ENCODE measurements at places on chromosomes 13 and 19. TPM values are rescaled to one million over a fixed set of nuclear protein-coding genes. Genes with fewer than 3 reads are reported as not detected.
A peak's percentile ranks its signal among the peaks of the same experiment; 100 is the strongest.

DNA sequence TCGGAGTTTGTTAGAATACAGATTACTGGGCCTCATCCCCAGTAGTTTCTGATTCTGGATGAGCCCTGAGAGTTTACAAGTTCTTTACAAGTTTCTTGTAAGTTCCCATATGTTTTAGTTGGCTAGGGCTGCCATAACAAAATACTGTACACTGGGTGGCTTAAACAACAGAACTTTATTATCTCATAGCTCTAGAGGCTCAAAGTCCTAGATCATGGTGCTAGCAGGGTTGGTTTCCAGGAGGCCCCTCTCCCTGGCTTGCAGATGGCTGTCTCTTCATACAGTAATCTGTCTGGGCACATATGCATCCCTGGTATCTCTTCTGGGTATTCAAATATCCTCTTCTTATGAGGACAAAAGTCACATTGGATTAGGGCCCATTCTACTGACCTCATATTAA lies 167.2 kb downstream of the KLF5 start:
- no peak for DNase-seq

GRCh38 chr19:36488846-36489117 lies 579 bp downstream of the ZNF566 start:
- no peak for DNase-seq

GRCh38 chr19:5718579-5719273 lies 1.2 kb downstream of the LONP1 start:
- DNase-seq: no peak

GRCh38 chr13:26819046-26819445 lies 58.5 kb upstream of the GPR12 start:
- DNase-seq: no peak

GRCh38 chr19:35438096-35438495 lies 10.0 kb upstream of the FFAR2 start:
- DNase-seq: no peak

DNA sequence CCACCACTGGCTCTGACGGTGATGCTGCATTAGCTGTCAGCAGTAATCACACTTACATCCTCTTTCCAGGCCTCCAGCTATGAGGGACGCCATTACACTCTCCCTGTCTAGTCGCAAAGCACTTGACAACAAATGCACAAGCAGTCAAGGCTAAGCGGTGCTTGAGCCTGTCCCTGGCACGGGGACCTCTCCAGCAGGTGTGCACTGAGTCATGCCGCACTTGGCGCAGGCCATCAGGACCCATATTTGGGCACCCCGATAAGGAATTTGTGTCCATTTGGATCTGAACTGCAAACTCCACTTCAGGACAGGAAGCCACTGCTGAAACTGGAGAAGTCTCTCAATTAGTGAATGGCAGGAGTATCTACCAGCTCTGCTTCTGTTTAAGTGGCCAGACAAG lies 301.9 kb upstream of the OBI1 start:
- DNase-seq: no peak

The TUBA3C gene
- not detected for total RNA-seq

GRCh38 chr13:29489650-29490560 lies 105.6 kb downstream of the SLC7A1 start:
- DNase-seq: no peak

The IGFLR1 gene
- total RNA-seq: 22.3 TPM

DNA sequence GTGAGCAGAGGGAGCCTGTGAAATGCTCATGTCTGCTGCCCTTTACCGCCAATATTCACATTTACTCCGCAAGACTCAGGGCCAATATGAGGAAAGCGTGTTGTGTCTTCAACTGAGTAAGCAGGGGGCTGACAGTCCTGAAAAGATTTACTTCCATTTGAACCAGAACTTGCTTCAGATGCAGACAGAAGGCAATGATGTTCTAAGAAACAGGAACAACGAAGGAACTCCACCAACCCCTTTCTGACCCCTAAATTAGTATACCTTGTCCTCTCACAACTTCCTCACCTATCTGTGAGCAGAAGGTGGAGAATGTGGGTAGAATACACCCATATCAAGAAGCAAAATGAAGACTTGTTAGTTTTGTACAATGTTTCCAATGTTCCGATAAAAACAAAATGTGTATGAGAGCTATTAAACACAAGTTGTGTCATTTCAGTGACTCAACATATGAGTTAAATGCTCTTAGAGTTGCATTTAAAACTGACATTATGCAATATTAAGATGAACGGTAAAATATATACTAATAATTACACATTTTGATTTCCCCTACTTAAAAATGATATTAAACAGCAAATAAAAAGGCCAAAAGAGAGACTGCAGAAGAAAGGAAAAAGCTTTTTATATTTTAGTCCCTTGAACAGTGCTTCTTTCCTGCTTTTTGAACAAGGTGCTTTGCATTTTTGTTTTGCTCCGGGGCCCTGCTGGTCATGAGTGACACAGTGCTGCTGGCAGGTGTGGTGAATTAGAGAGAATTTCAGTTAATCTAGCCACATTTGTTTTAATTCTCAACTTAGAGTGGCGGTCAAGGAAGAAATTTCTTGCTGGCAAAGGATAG lies 16.0 kb downstream of the TMEM272 start:
- DNase-seq: no peak

The LCP1 gene
- total RNA-seq: 73.5 TPM

DNA sequence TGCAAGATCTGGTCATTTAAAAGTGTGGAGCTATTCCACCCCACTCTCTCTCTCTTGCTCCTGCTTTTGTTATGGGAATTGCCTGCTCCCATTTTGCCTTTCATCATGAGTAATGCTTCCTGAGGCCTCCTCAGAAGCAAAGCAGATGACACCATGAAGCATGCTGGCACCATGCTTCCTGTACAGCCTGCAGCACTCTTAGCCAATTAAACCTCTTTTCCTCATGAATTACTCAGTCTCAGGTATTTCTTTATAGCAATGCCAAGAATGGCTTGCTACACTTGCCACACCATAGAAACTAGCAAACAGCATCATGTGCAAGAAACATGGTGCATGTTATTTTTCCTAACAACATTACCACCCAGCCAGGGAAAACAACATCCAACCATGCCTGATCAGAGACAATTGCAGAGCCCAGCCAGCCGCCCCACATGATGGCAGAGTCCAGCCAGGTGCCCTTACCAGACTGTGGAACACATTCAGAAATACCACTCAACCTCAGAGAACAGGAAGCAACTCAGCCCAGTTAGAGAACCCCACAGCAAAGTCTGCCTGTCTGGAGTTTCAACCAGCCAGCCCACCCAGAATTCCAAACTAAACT lies 36.9 kb downstream of the SYDE1 start:
- DNase-seq: no peak

- DNase-seq: no peak
These were observed 140.1 kb downstream of the ZDHHC20 start for GRCh38 chr13:21318891-21319532.

- DNase-seq: no peak
These were observed 537.4 kb downstream of the SLITRK6 start for GRCh38 chr13:85261757-85262346.

DNA sequence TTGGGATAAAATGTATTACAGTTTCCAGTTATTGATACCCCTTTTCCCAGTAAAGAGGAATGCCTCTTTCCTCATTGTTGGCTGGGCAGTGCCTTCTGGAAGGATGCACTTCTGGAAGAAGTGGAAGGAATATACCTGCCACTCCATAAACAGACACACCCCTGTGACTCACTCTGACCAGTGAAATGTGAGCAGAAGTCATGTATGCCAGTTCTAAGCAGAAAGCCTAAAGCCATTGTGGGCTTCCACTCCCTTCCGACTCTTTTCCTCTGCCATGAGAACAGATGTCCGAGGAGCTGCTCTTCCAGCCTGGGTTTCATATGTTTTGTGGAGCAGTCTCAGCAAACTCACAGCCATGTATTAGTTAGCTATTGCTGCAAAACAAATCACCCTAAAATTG lies 166.1 kb upstream of the SERP2 start:
- no peak for DNase-seq

DNA sequence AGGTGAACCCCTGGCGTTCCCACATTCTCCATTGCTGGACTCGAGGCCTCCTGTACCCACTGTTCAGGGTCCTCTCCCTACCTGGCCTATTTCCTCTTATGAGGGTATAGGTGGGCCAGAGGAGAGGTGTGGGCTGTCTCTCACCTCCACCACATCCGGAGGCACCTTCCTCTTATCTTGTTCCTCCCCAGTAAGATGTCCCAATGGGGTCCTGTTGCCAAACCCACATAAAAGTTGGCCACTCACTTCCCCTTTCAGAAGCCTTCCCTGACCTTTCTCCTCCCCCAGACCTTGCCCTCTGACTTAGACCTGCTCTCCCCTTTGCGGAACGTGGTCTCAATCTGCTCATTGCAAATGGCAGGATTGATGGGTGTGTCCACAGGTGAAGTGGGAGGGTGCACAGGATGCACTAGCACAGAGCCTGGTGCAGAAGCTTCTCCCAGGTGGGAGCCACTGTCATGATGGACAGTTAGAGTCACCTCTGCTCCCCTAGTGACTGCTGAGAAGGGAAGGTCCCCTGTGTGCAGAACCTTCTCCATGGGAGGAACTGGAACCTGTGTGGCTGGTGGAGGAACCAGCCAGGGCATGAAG lies 1.3 kb downstream of the CYP4F3 start:
- no peak for DNase-seq

- DNase-seq: no peak
These were observed 1.4 kb upstream of the PHLDB3 start for GRCh38 chr19:43505941-43506340.

The SYNGR4 gene
- total RNA-seq: not detected

- DNase-seq: no peak
These were observed 498.9 kb downstream of the KLF12 start for GRCh38 chr13:73635166-73635787.

The TPTE2 gene
- 0.16 TPM for total RNA-seq

DNA sequence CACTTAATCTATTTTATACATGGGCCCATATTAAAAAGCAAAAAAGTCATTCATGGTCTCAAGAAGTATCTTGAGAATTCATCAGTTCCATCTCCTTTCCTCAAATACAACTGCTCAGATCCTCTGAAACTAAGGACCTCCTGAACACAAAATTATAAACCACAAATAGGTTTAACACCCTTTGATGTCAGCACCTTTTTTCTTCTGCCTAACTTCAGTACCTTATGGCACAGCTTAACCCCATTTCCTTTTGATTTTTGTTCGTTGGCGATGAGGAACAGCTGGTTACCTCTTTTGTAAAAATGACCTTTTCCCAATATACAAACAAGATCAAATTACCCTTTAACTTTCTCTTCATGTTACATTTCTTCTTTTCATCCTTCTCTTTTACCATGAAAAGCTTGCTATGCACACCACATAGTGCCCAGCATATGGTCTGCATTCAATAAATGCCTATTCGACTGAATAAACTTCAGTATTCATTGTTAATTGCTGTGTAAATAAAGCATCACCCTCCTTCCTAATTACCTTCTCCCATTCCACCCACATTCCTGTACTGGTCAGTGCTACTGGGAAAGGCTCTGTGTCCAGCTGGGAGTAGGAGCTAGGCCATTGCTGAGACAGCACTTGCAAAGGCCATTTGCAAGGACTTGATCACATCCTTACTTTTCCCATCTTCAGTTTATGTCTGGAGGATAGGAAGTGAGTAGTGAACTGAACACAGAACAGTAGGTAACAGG lies 317.9 kb downstream of the SHISA2 start:
- no peak for DNase-seq

DNA sequence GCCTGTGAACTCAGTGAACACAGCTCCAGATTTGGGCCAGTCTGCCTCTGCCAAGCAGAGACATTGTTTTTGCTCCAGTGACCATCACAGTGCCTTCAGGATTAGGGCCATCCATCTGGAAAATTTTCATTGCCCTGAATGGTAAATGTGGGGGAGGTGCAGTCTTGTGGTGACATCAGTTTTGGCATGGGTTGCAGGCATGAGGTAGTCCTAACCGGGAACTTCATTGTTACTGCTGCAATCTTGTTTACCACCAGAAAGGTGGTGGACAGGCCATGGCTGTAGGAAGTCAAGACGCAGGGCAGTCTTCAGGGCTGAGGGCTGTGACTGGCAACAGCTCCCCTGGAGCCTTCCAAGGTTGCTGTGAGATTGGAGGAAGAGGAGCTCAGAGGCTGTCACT lies 55.2 kb downstream of the SPATA13 start:
- peak; percentile 56 for DNase-seq
